NCI-H146 (cell line): ENCODE measurements at places on chromosomes 1 and 21.

DNA sequence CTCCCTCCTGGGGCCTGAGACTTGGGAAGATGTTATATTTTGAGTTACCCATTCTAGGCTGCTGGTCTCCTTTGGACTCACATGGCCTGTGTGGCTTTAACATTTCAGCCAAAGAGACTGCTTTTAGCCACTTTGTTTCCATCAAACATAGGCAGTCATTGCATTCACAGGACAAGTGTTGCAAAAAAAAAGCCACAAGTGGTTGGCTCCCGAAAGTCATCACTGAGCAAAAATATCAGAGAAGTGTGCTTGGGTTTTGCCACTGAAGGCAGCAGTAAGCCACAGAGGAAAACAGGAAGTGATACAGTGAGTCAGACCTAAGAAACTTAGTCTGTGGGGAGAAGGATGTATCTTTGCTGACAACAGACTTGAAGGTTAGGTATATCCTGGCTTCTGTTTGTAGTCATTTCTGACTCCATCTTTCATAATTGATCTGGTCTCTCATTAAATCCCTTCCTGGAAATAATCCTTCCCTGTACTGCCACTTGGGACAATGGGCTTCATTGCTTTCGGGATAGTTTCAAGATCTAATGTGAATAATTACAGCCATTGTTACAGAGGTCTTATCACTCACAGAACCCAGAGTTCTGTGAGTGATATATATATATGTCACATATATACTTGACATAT lies 80.9 kb downstream of the COLGALT2 start:
- DNase-seq: no peak

GRCh38 chr1:175725684-175726083 lies 17.7 kb downstream of the TNR start:
- DNase-seq: no peak

DNA sequence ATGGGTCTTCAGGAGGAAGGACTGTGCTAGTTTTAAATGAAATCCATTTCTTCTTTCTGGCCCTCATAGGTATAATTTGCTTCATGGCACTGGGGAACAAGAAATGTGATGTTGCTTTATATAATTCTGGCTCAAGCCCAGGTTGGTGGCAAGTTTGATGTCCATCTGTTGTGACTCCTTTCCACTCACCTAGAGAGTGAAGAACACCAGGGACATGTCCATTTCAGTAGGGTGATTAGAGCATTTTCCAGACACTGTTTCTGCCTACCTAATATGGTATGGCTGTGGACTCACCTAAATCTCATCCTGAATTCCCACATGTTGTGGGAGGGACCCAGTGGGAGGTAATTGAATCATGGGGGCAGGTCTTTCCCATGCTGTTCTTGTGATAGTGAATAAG lies 278.1 kb downstream of the LMX1A start:
- DNase-seq: no peak

DNA sequence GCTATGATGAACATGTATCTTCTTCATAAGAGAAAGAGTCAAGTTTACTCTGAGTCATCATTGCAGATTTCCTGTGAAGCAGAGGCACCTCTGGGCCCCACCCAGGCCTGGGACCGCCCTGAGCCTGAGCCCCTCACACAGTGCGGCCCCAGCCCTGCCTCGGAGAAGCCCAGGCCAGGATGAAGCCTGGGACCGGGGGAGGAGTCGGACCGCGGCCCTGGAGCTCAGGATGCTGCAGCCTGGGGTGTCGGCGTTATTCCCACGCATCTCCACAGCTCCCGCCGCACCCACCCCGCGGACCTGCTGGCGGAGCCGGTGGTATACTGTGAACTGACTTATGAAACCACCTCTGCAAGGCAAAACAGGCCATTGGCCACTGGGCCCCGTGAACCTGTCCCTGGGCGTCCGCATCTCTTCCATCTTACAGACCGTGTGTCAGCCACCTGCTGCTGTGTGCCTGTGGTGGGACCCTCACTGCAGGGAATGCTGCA lies 2.4 kb upstream of the COL6A1 start:
- no peak for DNase-seq

GRCh38 chr1:230000493-230001184 lies 66.4 kb upstream of the GALNT2 start:
- DNase-seq: no peak

DNA sequence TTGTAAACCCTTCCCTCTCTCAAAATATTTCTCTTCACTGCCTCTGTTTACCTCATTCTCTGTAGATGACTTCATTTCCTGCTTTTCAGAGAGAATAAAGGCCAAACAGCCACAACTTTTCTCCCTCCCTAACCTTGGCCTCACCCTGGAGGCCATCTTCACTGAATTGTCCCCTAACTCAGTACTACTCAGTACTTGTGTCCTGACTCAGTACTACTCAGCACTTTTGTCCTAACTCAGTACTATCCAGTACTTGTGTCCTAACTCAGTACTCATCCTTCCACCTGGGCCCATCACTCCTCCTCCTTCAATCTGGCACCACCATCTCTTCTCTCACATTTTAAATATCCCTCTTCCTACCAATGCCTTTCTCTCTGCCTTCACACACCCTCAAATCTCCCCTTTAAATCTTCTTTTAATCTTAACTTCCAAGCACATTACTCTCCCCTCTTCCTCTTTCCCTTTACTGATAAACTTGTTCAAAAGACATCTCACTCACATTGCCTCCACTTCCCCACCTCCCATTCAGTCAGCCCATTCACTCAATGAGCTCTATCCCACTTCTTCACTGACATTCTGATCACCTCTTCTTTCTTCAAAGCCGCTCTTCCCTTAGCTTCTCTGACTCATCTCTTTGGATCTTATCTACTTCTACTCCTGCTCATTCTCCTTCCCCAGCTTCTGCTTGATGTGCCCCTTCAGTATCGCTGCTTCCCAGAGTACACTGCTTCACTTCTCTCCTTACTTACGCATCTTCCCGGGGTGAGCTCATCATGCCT lies 121.4 kb downstream of the RNF220 start:
- DNase-seq: no peak

DNA sequence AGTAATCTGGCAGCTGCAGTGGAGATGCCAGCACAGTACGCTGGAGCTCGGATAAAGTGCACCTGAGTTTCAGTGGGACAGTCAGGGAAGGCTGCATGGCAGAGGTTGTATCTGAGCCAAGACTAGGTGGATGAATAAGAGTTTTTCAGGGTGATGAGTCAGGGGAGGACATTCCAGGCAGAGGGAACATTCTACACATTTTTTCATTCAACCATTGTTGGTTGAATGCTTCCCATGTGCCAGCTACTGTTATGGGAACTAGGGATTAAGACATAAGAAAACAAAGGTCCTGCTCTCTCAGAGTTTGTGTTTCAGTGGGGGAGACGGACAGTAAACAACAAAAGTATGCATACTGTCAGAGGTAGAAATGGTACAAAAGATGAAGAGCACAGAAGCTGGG lies 5.2 kb downstream of the LEPR start:
- no peak for DNase-seq

DNA sequence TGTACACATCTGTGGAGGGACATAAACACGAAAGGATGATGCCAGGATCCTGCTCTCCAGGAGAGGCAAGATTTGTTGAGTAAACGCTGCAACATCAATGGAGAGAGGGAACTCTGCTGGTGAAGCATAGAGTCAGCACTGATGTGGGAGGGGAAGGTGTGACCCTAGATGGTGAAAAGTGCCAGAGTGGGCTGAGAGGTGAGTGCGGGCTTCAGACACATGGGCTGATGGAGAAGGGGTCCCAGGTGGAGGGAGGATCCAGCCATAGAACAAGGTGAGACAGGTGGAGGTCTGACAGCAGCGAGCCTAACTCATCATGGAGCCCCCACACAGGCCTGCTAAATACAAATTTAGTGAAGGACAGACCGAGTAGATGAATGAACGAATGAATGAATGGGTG lies 9.7 kb downstream of the RD3 start:
- no peak for DNase-seq

GRCh38 chr1:6129313-6129712 lies 50.8 kb downstream of the CHD5 start:
- no peak for DNase-seq

DNA sequence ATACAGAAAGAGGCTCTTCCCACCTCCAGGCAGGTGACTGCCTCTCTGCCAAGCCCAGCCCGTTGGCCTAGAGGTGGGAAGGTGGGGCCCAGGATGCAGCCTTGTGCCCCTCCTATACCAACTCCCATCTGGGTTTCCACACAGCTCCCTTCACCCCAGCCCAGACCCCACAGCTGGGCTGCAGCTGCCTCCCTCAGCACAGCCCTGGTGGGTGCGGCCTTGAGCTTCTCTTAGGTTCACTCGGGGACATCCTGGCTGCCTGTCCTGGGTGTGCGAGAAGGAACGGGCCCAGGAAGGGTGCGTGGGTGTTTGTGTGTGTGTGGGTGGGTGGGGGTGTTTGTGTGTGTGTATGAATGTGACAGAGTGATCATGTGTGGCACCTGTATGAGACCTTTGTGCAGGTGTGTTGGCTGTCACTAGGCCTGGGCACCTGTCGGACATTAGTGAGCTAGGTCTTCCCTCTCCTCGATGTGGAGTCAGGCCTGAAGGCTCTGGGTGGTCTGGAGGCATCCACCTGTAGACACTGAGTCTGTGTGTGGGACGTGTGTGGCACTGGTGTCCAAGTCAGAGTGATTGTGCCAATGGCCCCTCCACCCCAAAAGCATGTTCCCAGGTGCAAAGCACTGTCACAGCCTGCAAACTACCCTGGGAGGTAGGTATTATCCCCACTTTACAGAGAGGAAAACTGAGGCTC lies 30.7 kb downstream of the FOXO6 start:
- peak; percentile 9 for DNase-seq

GRCh38 chr1:209988706-209989105 lies 50.7 kb downstream of the SYT14 start:
- no peak for DNase-seq

GRCh38 chr1:39954324-39954869 lies 548 bp upstream of the MFSD2A start:
- DNase-seq: no peak

- peak; percentile 18 for DNase-seq
Observed at GRCh38 chr1:160954158-160955104, at the start of gene ITLN2. Gene ITLN2, minus strand, starts transcription at chr1:160954809. Its CDS starts 68 bp downstream, at chr1:160954741.

- DNase-seq: peak; percentile 86
Observed at GRCh38 chr1:86774305-86775295, 70.2 kb downstream of the SH3GLB1 start.

DNA sequence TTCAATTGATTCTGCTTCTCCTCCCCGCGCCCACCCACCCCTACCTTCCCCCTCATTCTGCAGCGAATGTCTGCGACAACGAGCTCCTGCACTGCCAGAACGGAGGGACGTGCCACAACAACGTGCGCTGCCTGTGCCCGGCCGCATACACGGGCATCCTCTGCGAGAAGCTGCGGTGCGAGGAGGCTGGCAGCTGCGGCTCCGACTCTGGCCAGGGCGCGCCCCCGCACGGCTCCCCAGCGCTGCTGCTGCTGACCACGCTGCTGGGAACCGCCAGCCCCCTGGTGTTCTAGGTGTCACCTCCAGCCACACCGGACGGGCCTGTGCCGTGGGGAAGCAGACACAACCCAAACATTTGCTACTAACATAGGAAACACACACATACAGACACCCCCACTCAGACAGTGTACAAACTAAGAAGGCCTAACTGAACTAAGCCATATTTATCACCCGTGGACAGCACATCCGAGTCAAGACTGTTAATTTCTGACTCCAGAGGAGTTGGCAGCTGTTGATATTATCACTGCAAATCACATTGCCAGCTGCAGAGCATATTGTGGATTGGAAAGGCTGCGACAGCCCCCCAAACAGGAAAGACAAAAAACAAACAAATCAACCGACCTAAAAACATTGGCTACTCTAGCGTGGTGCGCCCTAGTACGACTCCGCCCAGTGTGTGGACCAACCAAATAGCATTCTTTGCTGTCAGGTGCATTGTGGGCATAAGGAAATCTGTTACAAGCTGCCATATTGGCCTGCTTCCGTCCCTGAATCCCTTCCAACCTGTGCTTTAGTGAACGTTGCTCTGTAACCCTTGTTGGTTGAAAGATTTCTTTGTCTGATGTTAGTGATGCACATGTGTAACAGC lies 339.9 kb downstream of the NTNG1 start:
- DNase-seq: no peak

- DNase-seq: no peak
Observed at GRCh38 chr1:156748670-156749418, 2.6 kb downstream of the HDGF start.

DNA sequence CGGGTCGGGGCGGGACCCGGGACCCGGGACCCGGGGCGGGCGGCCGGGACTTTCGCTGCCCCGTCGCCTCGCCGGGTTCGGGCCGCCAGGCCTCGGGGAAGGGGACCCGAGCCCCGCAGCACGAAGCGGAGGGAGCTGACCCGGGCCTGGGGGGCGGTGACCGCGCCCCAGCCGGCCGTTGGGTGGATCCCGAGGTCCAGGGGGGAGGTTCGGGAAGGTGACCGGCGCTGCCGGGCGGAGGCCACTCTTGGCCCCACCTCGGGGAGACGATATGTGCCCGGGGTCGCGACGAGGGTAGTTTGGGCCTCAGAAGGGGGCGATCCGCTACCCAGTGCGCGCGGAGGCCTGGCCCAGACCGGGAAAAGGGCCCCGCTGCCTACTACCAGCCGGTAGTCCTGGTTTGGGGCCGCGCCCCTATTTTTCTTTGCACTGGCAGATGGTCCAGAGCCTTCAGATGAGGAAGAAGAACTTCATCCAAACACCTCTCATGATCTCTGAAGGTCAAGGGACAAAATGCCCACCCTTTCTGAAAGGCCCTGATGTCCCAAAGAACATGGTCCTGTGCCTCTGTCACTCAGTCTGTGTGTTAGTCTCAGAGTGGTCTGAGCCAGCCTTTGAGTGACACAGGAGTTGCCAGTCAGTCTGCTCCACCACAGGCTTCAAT lies 766 bp downstream of the AGO4 start:
- DNase-seq: no peak

GRCh38 chr21:46551636-46552241 lies 53.1 kb downstream of the S100B start:
- DNase-seq: no peak

DNA sequence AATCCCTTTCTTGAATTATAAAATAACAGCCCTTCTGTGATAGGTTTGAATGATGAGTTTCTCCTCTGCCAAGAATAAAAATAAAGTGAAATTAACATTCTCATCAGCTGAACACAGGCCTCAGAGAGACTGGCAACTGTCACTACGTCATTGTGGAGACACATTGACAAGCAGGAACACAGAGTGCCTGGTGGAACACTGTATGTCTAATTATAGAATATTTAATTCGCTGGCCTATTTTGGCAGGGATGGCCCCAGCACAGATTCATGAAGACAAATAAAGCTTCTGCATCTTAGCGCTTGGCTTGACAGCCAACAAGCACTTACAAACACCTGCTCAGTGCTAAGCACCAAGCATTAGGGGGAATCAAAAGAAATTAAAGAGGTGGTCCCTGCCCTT lies 52.0 kb upstream of the SMYD2 start:
- no peak for DNase-seq
